ENCODE measurements at places on chromosomes 5 and 9. TPM values are rescaled to one million over a fixed set of nuclear protein-coding genes. Genes with fewer than 3 reads are reported as not detected.

DNA sequence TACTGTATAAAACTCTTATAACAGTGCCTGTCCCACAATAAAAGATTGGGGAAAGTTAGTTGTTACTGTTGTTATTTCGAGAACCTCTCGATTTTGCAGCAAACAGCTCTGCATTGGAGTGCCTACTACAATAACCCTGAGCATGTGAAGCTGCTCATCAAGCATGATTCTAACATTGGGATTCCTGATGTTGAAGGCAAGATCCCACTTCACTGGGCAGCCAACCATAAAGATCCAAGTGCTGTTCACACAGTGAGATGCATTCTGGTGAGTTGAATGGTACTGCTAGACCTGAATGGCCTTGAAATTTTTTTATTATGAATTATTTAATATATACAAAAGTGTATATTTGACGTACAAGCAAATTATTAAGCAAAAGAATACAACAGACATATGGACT lies 123.2 kb downstream of the TEX10 start:
- DNase-seq: no peak

DNA sequence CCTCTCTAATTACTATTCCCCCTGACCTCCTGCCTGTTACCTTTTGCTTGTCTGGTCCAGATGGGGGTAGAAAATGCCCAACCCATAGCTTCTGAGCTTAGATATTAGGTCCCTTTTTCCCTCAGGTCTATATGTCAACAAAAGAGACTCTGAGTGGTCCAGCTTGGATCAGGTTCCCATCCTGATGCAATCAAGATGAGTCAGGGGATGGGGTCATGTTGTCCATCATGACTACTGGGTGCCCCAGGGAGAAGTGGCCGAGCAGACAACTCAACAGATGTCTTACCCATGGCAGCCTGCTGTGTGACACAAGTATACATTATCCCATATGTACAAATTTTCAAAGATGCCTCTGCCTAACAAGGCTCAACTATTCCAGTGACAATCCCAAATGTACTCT lies 9.1 kb upstream of the ANKH start:
- no peak for DNase-seq

GRCh38 chr5:137612576-137612975 lies 113.5 kb upstream of the SPOCK1 start:
- DNase-seq: no peak

Gene TRIP13
- 7.0 TPM for total RNA-seq

Gene CDX1
- not detected for total RNA-seq
